Activated naive CD8-positive, alpha-beta T cell treated with anti-CD3 and anti-CD28 coated beads, Interleukin-2, amount 10 ng/mL, durations not matched to agents 7 days and 5 days (primary cell): ENCODE measurements at places on chromosomes 2 and 18. TPM values are rescaled to one million over a fixed set of nuclear protein-coding genes. Genes with fewer than 3 reads are reported as not detected.

ABCG8 gene
- total RNA-seq: not detected

DPP10 gene
- not detected for total RNA-seq

CEBPZOS gene
- total RNA-seq: 41.8 TPM

PTPRM gene
- total RNA-seq: 6.6 TPM

CD8B2 gene
- 8.6 TPM for total RNA-seq

LRRTM1 gene
- not detected for total RNA-seq

GPR17 gene
- total RNA-seq: not detected

IL1RN gene
- 4.0 TPM for total RNA-seq

UGT1A6 gene
- not detected for total RNA-seq

HOXD8 gene
- not detected for total RNA-seq

MAPRE2 gene
- total RNA-seq: 61.5 TPM

EML6 gene
- total RNA-seq: 2.4 TPM

TEX44 gene
- not detected for total RNA-seq

NXPH2 gene
- total RNA-seq: not detected

ALLC gene
- total RNA-seq: not detected

LCT gene
- total RNA-seq: 0.14 TPM

KYNU gene
- total RNA-seq: 0.14 TPM
